T-helper 1 cell (primary cell): ENCODE measurements at places on chromosomes 6 and 20.

DNA sequence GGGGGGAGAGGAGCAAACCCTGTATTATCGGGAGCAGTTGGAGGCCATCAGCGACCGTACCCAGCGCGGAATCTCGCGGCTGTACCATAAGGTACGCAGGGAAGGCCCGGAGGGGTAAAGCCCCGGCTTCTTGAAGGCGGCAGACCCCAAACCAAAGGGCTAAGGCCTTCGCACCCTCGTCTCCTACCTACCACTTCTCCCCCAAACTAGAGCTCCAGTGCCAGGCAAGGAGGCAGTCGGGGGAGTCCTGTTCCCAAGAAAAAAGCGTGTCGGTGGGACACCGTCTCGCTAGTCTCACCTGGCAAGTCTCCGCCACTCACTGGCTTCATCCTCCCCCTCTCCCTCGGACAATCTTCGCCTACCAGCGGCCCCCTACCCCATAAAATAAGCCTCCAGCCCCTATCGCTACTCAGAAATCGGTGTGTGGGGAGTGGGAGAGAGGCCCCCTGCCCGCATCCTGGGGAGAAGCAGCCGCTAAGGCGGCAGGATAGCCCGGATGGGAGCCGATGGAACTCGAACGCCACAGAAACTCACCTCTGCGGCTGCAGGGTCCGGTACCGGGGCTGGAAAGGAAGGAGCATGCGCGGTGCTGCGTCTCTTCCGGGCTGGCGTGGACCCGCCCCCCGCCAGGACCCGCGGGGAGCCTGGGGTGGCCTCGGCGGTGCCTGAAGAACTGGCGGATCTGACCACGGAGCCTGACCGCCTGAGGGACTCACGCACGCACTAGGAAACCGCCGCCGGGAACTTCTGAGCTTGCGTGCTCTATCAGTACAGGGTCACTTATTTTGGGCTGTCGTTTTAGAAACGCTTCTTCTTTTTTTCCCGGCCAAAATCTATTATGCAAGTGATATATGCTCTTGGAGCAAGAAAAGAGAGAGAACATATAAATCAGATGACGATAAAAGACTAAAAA lies at the start of gene RPS10:
TSS of gene RPS10 (minus strand) at position 572 of the 913 bp plus-strand sequence. CDS start 848 bp downstream, outside the sequence.
- peak; percentile 82 for DNase-seq

GRCh38 chr20:20063941-20064702 lies 11.8 kb downstream of the CFAP61 start:
- no peak for DNase-seq

DNA sequence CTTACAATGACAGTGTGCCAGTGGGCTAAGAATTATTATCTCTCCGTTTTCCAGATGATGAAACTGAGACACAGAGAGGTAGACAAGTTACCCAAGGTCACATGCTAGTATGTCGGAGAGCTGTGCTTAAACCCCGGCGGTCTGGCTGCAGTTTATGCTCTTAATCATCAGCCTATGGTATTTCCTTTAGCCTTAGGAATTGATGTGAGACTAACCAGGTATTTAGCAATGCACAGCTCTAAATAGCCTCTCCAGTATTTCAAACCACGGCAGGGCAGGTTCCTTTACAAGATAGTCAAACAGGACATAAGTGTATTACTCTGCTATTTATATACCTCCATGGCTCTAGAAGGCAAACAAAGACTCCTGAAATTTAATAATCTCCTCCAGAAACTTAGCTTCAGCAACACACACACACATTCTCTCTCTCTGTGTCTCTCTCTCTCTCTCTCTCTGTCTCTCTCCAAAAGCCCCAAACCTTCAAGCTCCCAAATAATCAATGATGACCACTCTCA lies 142.0 kb upstream of the ZNF217 start:
- no peak for DNase-seq

- DNase-seq = no peak
Measured at GRCh38 chr6:170393807-170394399, 87.3 kb downstream of the FAM120B start.

DNA sequence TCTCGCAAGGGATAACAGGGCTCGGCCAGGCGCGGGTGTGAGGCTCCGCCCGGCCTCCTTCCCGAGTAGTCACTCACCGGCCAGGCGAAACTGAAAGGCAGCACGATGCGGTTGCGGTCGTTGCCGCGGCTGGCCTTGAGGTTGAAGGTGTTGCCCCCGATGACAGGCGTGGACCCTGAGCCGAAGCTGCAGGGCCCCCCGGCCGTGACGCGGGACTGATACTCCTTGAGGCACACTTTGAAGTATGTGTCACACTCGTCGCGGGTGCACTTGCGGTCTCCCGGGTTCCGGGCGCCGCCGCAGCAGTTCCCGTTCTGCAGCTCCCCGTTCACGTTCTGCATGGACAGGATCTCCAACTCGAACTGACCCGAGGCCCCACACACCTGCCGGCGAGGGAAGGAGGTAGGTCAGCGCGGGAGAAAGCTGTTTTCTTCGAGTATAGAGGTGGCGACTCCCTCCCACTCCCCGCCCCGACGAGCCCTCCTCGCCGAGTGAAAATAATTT lies 1.1 kb downstream of the JAG1 start:
- no peak for DNase-seq

- DNase-seq = no peak
Measured at GRCh38 chr20:62291251-62292066, 11.3 kb upstream of the ADRM1 start.

DNA sequence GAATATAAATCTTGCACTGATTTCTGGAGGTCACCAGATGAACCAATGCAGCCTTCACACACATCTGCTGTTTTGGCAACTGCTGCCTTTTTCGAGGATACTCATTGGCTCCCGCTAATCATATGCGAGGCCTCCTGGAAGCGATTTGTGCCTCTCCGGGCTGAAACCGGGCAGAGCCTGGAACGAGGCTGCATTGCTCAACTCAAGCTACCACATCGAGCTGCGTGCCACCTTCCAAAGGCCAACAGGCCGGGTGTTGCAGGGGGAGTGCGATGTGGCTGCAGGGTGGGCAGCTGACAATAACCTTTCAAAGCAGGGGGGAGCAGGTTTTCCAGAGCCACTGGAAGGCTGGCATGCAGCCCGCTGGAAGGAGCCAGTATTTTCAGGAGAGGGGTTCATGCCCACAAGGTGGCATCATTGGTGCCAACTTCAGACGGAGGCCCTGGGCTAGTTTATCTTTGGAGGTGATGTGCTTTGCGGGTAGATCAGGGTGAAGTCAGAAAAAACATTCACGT lies 122.6 kb upstream of the IFNGR1 start:
- DNase-seq = peak; percentile 70

DNA sequence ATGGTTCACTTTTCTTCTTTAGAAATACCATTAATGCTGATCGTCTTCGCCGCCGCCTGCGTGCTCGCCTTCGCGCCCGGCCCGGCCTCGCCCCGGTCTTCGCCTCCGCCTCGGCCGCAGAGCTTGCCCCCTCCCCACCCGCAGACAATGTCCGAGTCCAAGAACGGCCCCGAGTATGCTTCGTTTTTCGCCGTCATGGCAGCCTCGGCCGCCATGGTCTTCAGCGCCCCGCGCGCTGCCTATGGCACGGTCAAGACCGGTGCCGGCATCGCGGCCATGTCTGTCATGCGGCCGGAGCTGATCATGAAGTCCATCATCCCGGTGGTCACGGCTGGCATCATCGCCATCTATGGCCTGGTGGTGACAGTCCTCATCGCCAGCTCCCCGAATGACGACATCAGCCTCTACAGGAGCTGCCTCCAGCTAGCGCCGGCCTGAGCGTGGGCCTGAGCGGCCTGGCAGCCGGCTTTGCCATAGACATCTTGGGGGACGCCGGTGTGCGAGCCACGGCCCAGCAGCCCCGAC lies 4.8 kb upstream of the PRPH2 start:
- DNase-seq = no peak

- DNase-seq = no peak
Measured at GRCh38 chr20:59948828-59949720, 8.9 kb downstream of the FAM217B start.
